ENCODE measurements at places on chromosomes 12 and 14.

- DNase-seq: no peak
These were observed 244.0 kb downstream of the DUSP6 start for GRCh38 chr12:89108265-89108664.

DNA sequence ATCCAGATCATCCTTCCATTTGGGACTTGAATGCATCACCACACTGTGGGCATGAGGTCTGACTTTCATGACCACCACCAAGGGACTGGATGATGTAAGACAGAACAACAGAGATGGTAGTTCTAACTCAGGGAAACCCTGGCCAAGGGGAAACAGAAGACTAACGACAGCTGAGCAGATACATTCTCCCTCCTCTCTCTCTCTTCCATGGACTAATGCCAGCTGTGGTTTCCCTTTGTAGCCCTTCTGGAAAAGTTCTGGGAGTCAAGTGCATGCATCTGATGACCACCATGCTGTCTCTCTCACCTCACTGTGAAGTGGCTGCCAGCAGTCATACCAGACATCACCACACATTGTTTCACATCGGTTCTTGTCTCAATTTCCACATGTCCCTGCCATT lies 3.4 kb downstream of the TAS2R30 start:
- DNase-seq: no peak

DNA sequence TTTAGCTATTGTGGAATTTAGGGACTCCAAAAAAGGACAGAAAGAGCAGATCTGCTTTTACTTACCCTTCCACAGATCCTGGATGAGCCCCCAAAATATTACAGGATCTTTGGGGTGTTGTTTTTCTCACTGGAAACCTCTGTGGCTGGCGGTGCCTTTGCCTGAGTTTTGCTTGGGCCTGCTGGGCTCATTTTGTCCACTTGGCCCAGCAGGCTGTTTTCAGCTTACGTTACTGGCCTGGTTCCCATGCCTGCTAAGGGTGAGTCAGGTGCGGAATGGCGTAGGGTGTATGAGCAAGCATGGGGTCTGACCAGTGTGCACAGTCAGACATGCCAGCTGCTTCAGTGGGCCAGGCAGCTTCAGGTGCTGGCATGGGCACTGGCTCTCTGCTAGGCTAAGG lies 45.8 kb downstream of the HSD17B6 start:
- DNase-seq: peak; percentile 9

DNA sequence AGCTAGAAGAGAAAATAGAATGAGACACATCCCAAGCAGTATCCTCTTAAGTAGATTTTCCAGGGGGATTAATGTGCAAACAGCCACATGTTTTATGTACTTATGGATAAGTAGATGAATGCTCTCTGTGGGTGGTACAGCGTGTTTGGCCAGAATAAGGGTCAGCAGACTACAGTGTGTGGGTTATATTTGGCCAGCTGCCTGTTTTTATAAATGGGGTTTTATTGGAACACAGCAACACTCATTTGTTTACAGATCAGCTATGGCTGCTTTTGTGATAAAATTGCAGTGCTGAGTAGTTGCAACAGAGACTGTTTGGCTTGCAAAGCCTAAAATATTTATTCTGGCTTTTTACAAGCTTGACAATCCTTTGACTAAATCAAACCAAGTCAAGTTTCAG lies 780.2 kb upstream of the SEL1L start:
- peak; percentile 1 for DNase-seq

GRCh38 chr12:59500915-59501314 lies 94.9 kb upstream of the SLC16A7 start:
- no peak for DNase-seq

DNA sequence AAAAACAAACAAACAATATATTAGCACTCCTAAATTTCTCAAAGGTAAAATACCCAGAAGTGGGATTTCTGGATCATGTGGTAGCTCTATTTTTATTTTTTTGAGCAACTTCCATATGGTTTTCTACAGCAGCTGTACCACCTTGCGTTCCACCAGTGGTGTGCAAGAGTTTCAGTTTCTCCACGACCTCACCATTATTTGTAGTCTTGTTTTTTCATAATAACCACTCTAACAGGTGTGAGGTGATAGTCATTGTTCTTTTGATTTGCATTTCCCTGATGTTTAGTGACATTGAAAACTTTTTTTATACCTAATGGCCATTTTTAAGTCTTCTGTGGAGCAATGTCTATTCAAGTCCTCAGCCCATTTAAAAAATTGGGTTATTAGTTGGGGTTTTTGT lies 127.3 kb upstream of the SLC38A2 start:
- DNase-seq: no peak

- peak; percentile 12 for DNase-seq
These were observed 340.4 kb downstream of the SLC6A15 start for GRCh38 chr12:84572196-84572595.

DNA sequence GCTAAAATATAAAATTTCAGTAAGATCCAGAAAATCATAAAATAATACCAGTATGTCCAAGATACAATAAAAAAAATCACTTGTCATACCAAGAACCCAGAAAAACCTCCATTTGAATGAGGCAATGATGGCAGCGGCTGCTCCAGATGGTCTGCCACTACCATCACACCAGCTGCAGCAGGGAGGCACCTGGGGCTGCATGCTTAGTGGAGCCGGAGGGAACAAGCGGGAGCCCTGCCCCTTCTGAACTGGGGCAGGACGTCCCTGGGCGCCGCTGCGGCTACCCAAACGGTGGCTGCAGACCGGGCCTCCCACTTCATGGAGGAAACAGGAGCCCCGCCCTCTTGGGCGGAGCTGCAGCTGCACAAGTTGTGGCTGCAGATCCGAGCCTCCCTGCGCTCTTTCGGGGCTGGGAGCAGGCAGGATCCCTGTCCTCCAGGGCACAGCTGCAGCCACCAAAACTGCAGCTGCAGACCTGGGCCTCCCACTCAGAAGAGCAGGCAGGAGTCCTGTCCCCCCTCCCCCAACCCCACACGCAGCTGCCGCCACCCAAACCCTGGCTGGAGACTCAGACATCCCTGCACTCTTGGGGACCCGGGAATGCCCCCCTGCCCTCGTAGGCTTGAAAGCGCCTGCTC lies 36.1 kb upstream of the OR5AU1 start:
- peak; percentile 39 for DNase-seq

GRCh38 chr12:128905003-128905544 lies 51.8 kb downstream of the GLT1D1 start:
- DNase-seq: no peak

DNA sequence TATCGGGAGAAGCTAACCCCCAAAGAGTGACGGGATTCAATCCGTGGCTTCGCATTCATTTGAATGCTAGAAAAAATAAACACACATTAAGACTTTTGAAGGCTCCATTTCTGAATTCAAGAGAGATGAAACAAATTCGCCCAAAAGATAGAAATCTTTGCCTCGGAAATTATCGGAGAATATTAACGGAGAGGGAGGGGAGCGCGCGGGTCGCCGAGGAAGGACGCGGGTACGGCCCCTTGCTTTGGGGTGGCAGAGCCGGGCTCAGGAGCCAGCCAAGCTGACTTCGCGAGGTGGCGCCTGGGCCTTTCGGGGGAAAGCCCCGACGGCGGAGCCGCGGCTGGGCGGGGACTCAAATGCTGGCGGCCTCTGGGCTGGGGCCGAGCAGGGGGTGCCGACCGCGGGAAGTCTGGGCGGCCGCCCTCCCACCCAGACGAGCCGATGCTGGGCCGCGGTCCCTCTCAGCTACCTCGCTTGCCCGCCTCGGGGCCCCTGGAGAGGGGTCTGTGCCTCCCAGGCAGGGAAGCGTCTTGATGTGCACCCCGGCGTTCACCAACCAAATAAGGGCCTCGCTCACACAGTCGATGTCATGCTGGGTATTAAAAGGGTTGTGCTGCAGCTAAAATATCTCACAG lies 14.7 kb downstream of the NKX2-1 start:
- DNase-seq: no peak

- DNase-seq: peak; percentile 6
These were observed 2.2 kb upstream of the ATXN3 start for GRCh38 chr14:92108345-92109254.

GRCh38 chr12:19482551-19483109 lies 43.3 kb downstream of the AEBP2 start:
- peak; percentile 51 for DNase-seq

- no peak for DNase-seq
These were observed 9.7 kb downstream of the NAP1L1 start for GRCh38 chr12:76074701-76075336.

- no peak for DNase-seq
These were observed 107.1 kb downstream of the LGMN start for GRCh38 chr14:92641306-92641705.

GRCh38 chr14:45641541-45641940 lies 388.5 kb upstream of the MIS18BP1 start:
- no peak for DNase-seq

- DNase-seq: no peak
These were observed 19.7 kb upstream of the NUDT4 start for GRCh38 chr12:93358058-93358457.

DNA sequence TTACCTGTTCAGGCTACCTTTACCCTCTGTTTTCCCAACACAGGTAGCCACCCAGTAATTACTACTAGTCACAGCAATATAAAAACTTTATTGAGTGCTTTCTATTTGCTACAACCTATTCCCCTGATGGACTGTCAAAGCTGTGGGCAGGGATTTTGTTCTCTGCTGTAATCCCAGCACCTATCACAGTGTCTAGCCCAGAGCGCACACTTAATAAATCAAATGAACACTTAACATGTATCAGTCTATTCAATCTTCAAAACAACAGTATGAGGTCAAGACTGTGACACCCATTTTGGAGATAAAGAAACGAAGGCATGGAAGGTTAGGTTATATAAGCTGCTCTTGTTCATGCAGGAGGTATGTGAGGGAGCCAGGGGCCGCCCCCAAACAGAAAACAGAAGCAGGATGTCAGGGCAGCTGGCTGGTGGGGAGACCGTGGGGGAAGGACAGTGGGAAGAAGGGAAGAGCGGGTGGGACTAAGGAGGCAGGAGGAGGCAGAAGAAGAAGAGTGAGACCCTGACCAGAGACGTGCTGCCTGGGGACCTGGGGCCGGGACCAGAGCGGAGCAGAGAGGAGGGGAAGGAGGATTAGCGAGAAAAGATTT lies 1.7 kb downstream of the TNFRSF1A start:
- peak; percentile 69 for DNase-seq

DNA sequence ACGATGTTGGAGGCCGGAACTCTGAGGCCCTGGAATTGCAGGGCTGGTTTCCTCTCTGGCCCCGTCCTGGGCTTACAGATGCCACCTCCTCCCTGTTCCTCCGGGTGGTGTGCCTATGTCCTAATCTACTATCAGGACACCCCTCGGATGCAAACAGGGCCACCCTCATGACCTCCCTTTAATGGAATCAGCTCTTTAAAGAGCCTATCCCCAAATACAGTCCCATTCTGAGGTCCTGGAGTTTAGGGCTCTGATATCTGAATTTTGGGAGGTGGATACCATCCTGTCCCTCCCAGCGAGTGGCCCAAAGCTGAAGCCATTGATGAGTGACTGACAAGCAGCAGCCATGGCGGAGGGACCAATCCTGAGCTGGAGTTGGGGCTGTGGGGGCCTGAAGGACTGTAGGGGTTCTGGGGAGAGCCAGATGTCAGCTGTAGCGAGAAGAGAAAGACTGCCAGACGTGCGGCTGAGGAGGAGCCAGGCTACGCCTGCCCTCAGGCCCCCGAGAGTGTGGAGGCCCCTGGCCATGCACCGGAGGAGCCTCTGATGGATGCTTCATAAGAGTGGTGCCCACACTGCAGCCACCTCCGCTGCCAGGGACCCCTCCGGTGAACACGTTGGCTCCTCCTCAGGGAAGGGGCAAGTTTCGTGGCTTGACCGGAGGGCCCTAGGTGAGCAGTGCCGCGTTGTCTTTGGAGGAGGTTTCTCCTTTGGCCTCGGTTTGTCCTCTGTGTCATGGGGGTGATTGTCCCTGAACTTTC lies 100.2 kb downstream of the KIF26A start:
- no peak for DNase-seq

- no peak for DNase-seq
These were observed 33.3 kb downstream of the DIO3 start for GRCh38 chr14:101594511-101595148.

DNA sequence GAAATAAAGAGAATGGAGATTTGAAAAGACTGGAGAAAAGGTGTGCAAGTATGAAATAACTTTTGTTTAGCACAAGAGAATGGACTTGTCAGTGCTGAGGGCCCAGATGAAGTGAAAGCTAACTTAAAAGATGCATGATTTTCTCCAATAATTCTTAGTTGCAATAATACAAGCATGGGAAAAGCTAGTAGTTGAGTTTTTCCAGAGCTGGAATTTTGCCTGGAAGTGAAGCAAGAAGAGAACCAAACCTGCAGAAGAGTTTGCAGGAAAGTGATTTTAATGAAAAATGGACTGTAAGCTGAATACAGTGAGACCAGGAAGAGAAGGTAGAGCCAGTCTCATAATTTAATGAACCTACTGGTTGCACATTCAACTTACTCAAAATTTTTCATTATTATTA lies 69.3 kb upstream of the FSCB start:
- no peak for DNase-seq

- no peak for DNase-seq
These were observed 391 bp downstream of the SERPINA4 start for GRCh38 chr14:94561656-94562010.

GRCh38 chr12:117350140-117350539 lies 11.3 kb downstream of the NOS1 start:
- no peak for DNase-seq

- peak; percentile 48 for DNase-seq
These were observed 95.7 kb downstream of the PDE3A start for GRCh38 chr12:20463913-20464524.

GRCh38 chr12:89890161-89890560 lies 181.5 kb upstream of the ATP2B1 start:
- DNase-seq: no peak

- DNase-seq: peak; percentile 99
These were observed 14.4 kb upstream of the MLXIP start for GRCh38 chr12:122064025-122064777.

GRCh38 chr14:71062581-71063303 lies 155.5 kb downstream of the PCNX1 start:
- DNase-seq: peak; percentile 66

- DNase-seq: no peak
These were observed 68.8 kb downstream of the DRAM1 start for GRCh38 chr12:101946233-101946611.

- no peak for DNase-seq
These were observed 5.6 kb downstream of the SH2B3 start for GRCh38 chr12:111411185-111411764.

GRCh38 chr14:60204104-60204842 lies 39.1 kb upstream of the DHRS7 start:
- DNase-seq: no peak

DNA sequence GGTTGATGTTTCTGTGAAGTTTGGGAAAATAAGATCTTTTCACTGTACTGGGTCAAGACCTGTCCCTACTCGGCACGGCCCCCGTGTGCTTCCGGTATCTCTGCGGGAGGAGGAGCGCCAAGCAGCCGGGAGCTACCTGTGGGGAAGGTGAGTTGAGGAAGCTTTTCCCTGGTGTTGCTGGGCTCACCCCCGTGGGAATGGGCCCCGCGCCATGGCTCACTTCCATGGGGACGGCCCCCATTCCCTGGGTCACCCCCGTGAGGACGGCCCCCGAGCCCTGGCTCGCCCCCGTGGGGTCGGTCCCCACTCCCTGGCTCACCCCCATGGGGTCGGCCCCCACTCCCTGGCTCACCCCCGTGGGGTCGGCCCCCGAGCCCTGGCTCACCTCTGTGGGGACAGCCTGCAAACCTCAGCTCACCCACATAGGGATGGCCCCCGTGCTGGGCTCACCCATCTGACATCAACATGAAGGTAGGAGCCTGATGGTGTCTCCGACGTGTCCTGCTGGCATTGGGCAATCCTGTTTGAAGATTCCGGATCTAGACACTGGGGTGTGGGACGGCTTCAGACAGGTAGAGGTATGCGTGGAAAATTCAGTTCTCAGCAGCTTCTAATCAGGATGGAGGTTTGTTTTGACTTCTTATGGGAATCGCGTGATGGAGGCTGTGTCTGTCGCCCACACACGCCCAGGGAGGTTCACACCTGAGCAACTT lies 9.1 kb downstream of the LRCOL1 start:
- no peak for DNase-seq
